ENCODE measurements at places on chromosomes 4 and X. TPM values are rescaled to one million over a fixed set of nuclear protein-coding genes. Genes with fewer than 3 reads are reported as not detected.

Gene MCF2
- total RNA-seq, result 0.38 TPM

Gene ZNF718
- total RNA-seq, result 14.7 TPM

Gene ABCG2
- 8.0 TPM for total RNA-seq

Gene FOXR2
- not detected for total RNA-seq

Gene BDH2
- 32.9 TPM for total RNA-seq

Gene MTM1
- total RNA-seq, result 7.1 TPM

Gene LONRF3
- 15.1 TPM for total RNA-seq

Gene NXF2B
- total RNA-seq, result not detected

Gene GYG2
- total RNA-seq, result 77.3 TPM

Gene GPRASP2
- 12.6 TPM for total RNA-seq

Gene NEXMIF
- total RNA-seq, result 0.60 TPM

Gene MAML3
- total RNA-seq, result 12.0 TPM

Gene VAMP7
- total RNA-seq, result 28.9 TPM

Gene SUPT20HL1
- total RNA-seq, result not detected

Gene CWH43
- not detected for total RNA-seq

Gene SRPK3
- 0.47 TPM for total RNA-seq

Gene PRRG3
- 1.2 TPM for total RNA-seq

Gene STBD1
- 12.8 TPM for total RNA-seq

Gene HPGDS
- 2.8 TPM for total RNA-seq

Gene HS3ST1
- total RNA-seq, result 4.2 TPM

Gene TADA2B
- 20.5 TPM for total RNA-seq

Gene RAI2
- 25.9 TPM for total RNA-seq

Gene LARP7
- 33.9 TPM for total RNA-seq

Gene PNMA3
- total RNA-seq, result 0.44 TPM

Gene SAGE1
- total RNA-seq, result not detected

Gene RAB33A
- not detected for total RNA-seq

Gene TIGD2
- 4.0 TPM for total RNA-seq

Gene ARHGAP6
- 20.4 TPM for total RNA-seq

Gene LIMCH1
- total RNA-seq, result 29.4 TPM

Gene NAP1L3
- total RNA-seq, result 1.1 TPM

Gene ADH1B
- 1,681 TPM for total RNA-seq

Gene MAD2L1
- 2.0 TPM for total RNA-seq

Gene BBS7
- total RNA-seq, result 11.2 TPM

Gene HSFX2
- total RNA-seq, result not detected

Gene CPZ
- 9.7 TPM for total RNA-seq

Gene RAB41
- not detected for total RNA-seq

Gene RS1
- not detected for total RNA-seq

Gene TSPAN5
- total RNA-seq, result 5.1 TPM

Gene RBM47
- 56.6 TPM for total RNA-seq

Gene FGFBP1
- total RNA-seq, result 0.50 TPM

Gene SFRP2
- total RNA-seq, result 29.9 TPM

Gene PLS3
- total RNA-seq, result 96.5 TPM

Gene ZFYVE28
- 24.5 TPM for total RNA-seq

Gene SMIM10L2A
- total RNA-seq, result 0.24 TPM

Gene CLIC2
- 17.3 TPM for total RNA-seq

Gene L1CAM
- total RNA-seq, result 2.8 TPM

Gene PLRG1
- total RNA-seq, result 42.4 TPM

Gene NCAPG
- 0.32 TPM for total RNA-seq

Gene MGAT4D
- not detected for total RNA-seq

Gene MAGEA2B
- total RNA-seq, result not detected

Gene HPGD
- total RNA-seq, result 4.8 TPM

Gene ATXN3L
- total RNA-seq, result not detected

Gene MAGEC1
- total RNA-seq, result not detected

Gene SPANXN4
- not detected for total RNA-seq

Gene KLHL13
- 2.2 TPM for total RNA-seq

Gene IL3RA
- 5.2 TPM for total RNA-seq

Gene CITED1
- total RNA-seq, result 5.0 TPM

Gene PABPC4L
- total RNA-seq, result 1.3 TPM

Gene MTTP
- not detected for total RNA-seq
